ENCODE measurements at places on chromosomes 7 and 10.

GRCh38 chr10:76116523-76116922 lies 685.1 kb downstream of the LRMDA start:
- no peak for DNase-seq

GRCh38 chr10:48343106-48343505 lies 36.6 kb downstream of the MAPK8 start:
- DNase-seq = no peak

DNA sequence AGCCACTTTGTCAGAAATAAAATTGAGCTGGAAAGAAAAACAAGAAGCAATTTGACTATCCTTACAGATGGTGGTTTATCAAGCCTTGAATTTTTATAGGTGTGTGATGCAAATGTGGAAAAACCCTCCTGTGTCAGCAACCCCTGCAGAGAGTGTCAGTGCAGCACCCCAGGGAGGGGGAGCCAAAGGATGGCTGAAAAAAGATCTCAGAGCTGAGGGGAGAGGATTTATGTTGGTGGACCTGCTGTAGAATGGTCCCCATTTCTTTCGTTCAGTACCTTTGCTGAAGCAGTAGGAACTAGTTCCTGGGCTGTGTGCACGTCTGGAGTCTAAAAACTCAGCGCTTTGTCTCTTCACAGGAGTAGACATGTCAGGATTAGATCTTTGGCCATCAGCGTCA lies 239.0 kb downstream of the PHTF2 start:
- DNase-seq = no peak

DNA sequence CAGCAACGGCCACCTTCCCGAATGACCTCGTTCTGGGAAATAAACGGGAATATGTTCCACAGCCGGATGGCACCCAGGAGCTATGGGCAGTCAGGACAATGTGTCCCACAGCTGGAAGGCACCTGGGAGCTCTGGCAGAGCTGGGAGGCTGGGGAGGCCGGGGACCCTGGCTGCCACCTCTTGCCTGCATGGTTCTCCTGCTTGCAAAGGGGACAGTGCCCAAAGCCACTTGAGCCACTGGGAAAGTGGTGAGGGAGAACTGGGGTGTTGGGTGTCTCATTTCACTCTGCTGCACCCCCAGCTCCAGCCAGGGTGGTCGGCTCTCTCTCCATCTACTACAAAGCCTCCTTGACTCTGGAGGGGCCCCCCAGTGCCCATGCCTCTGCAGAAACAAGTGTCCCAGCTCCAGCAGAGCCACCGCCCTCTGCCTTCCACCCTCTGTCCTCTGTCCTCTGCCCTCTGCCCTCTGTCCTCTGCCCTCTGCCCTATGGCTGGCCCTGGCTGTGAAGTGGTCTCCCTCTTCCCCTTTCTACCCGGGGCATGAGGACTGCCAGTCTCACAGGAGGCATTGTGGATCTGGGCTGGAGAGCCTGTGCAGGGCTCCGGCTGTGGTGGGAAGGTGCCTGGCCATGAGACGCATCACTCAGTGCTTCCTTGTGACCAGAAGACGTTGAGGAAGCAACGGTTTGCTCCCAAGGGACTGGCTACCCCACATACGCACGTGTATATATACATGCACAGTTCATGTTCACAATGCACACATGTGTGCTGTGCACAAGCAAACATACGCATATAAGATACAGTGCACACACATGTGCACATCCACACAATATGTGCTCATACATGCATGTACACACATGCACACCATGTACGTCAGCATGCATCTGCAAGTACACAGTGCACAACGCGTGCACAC lies 21.5 kb upstream of the INPP5A start:
- DNase-seq = no peak

- no peak for DNase-seq
These were observed 449.3 kb downstream of the CNTNAP2 start for GRCh38 chr7:146565872-146566271.

GRCh38 chr7:94612661-94613060 lies 43.3 kb downstream of the SGCE start:
- no peak for DNase-seq

GRCh38 chr7:44377681-44378421 lies 52.5 kb upstream of the CAMK2B start:
- peak; percentile 52 for DNase-seq

DNA sequence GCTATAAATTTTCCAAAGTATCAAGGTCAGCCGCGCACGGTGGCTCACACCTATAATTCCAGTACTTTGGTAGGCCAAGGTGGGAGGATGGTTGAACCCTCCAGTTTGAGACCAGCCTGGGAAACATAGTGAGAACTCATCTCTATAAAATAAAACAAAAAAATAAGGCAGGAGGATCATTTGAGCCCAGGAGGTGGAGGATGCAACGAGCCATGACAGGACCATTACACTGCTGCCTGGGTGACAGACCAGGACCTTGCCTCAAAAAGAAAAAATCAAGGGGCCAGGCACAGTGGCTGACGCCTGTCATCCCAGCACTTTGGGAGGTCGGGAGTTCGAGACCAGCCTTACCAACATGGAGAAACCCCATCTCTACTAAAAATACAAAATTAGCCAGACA lies 60.3 kb downstream of the ABI1 start:
- no peak for DNase-seq

- no peak for DNase-seq
These were observed 148.1 kb upstream of the ZNF92 start for GRCh38 chr7:65225422-65226006.

GRCh38 chr10:34739915-34740314 lies 75.2 kb downstream of the PARD3 start:
- DNase-seq = peak; percentile 17

GRCh38 chr7:1732072-1732471 lies 62.0 kb downstream of the ELFN1 start:
- no peak for DNase-seq

GRCh38 chr7:14714161-14714728 lies 188.3 kb downstream of the DGKB start:
- DNase-seq = no peak

All from pons (tissue), 1 donor.